ENCODE measurements at places on chromosomes 6 and 20. TPM values are rescaled to one million over a fixed set of nuclear protein-coding genes. Genes with fewer than 3 reads are reported as not detected.

COL11A2 gene
- 0.86 TPM for total RNA-seq

CDYL gene
- 56.0 TPM for total RNA-seq

DSP gene
- total RNA-seq, result 127 TPM

CRISP3 gene
- not detected for total RNA-seq

TXLNB gene
- not detected for total RNA-seq

IL17F gene
- total RNA-seq, result not detected

HLA-DQA2 gene
- total RNA-seq, result not detected

RGS17 gene
- total RNA-seq, result 2.3 TPM

HLA-DQB2 gene
- not detected for total RNA-seq

JAG1 gene
- 20.8 TPM for total RNA-seq

ADGRF5 gene
- not detected for total RNA-seq

LTB gene
- 10.6 TPM for total RNA-seq

EEF1A2 gene
- 12.1 TPM for total RNA-seq

PSMB9 gene
- not detected for total RNA-seq

ACSS1 gene
- not detected for total RNA-seq

THBD gene
- total RNA-seq, result 1.6 TPM

RWDD1 gene
- 42.4 TPM for total RNA-seq

RAD21L1 gene
- not detected for total RNA-seq

OR2J3 gene
- not detected for total RNA-seq

LRP11 gene
- total RNA-seq, result 6.0 TPM

PNLDC1 gene
- total RNA-seq, result not detected

SEMG1 gene
- total RNA-seq, result 0.46 TPM

CD24 gene
- 545 TPM for total RNA-seq

OPRM1 gene
- total RNA-seq, result not detected

PRRT1 gene
- total RNA-seq, result 3.0 TPM

PNISR gene
- 197 TPM for total RNA-seq

XKR7 gene
- total RNA-seq, result 3.1 TPM

SLC25A27 gene
- total RNA-seq, result 10.3 TPM

ZSCAN16 gene
- total RNA-seq, result 3.9 TPM

WFDC10B gene
- not detected for total RNA-seq

HCK gene
- total RNA-seq, result 0.24 TPM

DAAM2 gene
- 0.27 TPM for total RNA-seq

LKAAEAR1 gene
- not detected for total RNA-seq

GTF3C6 gene
- 92.9 TPM for total RNA-seq

UNC5CL gene
- 1.6 TPM for total RNA-seq

RSPH9 gene
- 0.27 TPM for total RNA-seq

CAGE1 gene
- 0.11 TPM for total RNA-seq

SYNGAP1 gene
- total RNA-seq, result 94.2 TPM

FAM209A gene
- total RNA-seq, result 0.40 TPM

DUSP15 gene
- total RNA-seq, result 38.2 TPM

All from endodermal cell (in vitro differentiated cells).